Nephron progenitor cell (in vitro differentiated cells): ENCODE measurements at places on chromosomes 3 and 15.

- peaks cover 4% of the 10 kb centered on the region for H3K27me3 ChIP-seq
- DNase-seq, result no peak
- H3K27ac ChIP-seq, result no peak overlapping the region
- H3K4me1 ChIP-seq, result no peaks in the 10 kb centered on the region
Observed at GRCh38 chr15:52351206-52351908, 55.8 kb upstream of the MYO5C start.

DNA sequence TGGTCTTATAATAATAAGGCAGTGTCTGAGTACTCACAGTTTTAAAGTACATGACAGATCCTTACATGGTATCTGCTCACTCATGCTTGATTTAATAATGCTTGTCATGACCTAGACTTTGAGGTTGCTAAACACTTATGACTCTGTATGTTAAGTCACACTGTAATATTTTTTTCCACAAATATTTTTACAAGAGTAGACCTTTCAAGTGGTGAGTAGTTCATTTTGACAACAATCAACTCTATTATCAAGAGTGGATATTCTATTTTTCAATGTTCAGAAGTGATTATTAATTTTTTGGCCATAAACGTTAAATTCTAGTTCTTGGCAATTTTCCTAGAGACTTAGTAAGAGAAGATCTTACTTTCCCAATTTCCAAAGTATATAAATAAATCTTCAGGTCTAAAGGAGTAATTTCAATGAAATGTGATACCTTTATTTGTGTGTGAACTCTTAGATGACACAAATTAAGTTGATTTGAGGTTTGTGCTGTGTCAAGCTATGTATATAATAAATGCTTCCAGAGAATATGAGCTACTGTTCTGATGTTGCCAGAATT, 104.5 kb downstream of the NLGN1 start:
- no peaks in the 10 kb centered on the region for H3K4me1 ChIP-seq
- H3K27me3 ChIP-seq, result no peaks in the 10 kb centered on the region
- H3K27ac ChIP-seq, result no peak overlapping the region
- H3K36me3 ChIP-seq, result no peaks in the 10 kb centered on the region
- DNase-seq, result no peak

GRCh38 chr3:193145248-193145647, 95.8 kb upstream of the PLAAT1 start:
- DNase-seq, result no peak
- H3K27me3 ChIP-seq, result peaks cover 16% of the 10 kb centered on the region
- no peak overlapping the region for H3K27ac ChIP-seq
- H3K4me3 ChIP-seq, result no peak overlapping the region
- no peaks in the 10 kb centered on the region for H3K36me3 ChIP-seq

DNA sequence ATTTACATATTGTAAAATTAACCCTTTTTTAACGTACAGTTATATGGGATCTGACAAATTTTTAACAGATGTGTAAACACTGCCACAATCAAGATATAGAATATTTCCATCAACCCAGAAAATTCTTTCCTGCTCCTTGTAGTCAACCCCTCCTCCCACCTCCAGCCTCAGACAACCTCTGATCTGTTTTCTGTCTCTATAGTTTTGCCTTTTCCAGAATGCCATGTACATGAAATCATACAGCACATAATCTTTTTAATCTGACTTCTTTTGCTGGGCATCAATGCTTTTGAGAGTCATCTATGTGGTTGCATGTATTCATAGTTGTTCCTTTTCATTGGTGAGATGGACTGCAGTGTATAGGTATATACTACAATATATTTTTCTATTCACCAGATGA, 153.0 kb downstream of the SMAD6 start:
- H3K36me3 ChIP-seq, result no peaks in the 10 kb centered on the region
- DNase-seq, result no peak
- no peak overlapping the region for H3K4me3 ChIP-seq
- H3K27me3 ChIP-seq, result peaks cover 19% of the 10 kb centered on the region

DNA sequence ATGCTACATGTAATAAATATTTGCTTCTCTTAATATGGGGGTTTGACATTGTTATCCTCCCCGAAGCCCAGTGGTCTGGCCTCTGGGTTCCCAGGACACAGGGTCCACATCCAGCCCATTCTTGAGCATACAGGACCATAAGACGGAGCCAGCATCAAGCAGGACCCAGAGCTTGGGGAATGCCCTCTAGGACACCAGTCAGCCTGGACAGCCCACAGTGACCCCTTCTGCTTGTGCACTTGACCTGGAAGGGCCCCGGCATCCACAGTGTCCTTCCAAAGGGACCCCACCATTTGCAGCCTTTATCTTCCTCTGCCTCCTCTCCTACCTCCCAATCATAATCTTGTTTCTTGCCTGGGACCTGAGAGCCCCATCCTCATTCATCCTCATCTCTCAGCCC, 46.2 kb upstream of the IREB2 start:
- H3K4me1 ChIP-seq, result peaks cover 26% of the 10 kb centered on the region
- no peaks in the 10 kb centered on the region for H3K36me3 ChIP-seq
- peaks cover 39% of the 10 kb centered on the region for H3K27me3 ChIP-seq
- H3K4me3 ChIP-seq, result no peak overlapping the region
- no peak overlapping the region for H3K27ac ChIP-seq

GRCh38 chr15:51649659-51650521, 27.3 kb upstream of the DMXL2 start:
- DNase-seq, result peak; percentile 18
- peaks cover 9% of the 10 kb centered on the region for H3K27me3 ChIP-seq
- H3K36me3 ChIP-seq, result no peaks in the 10 kb centered on the region
- H3K4me3 ChIP-seq, result no peak overlapping the region

GRCh38 chr15:31932576-31932975, 97.7 kb upstream of the CHRNA7 start:
- peaks cover 7% of the 10 kb centered on the region for H3K27me3 ChIP-seq
- no peak for DNase-seq
- H3K4me1 ChIP-seq, result no peaks in the 10 kb centered on the region
- no peak overlapping the region for H3K27ac ChIP-seq

- peaks cover 75% of the 10 kb centered on the region for H3K4me1 ChIP-seq
- peaks cover 1% of the 10 kb centered on the region for H3K36me3 ChIP-seq
- H3K27ac ChIP-seq, result peak overlapping the region; percentile 66
- H3K27me3 ChIP-seq, result peaks cover 3% of the 10 kb centered on the region
- DNase-seq, result peak; percentile 16
Observed at GRCh38 chr3:150344079-150344759, 63.9 kb upstream of the TSC22D2 start.

DNA sequence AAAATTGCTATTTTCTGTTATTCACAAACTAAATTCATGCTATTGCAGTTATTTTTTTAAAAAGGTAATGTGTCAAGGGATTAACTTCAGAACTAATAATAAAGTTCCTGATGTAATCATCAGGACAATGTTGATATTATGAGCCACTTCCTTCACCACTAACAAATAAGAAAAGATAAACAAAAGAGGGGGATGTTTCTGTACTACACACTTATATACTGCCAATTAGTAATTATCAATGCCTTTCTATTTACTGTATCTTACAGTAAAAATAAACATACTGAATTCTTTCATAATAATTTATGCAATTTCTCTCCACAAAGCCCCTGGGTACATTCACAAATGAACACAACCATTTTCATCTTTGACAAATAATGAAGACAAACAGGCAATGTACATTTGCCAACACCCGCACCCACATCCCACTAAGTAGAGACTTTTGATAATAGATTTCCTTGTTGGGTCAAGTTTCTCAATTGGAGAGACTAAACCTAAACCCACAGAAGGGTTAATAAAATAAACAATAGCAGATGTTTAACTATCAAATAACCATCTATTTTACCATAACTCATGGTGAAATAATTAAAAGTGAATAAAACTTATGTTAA, 3.7 kb downstream of the CBLB start:
- no peak for DNase-seq
- no peak overlapping the region for H3K27ac ChIP-seq
- no peaks in the 10 kb centered on the region for H3K27me3 ChIP-seq
- peaks cover 46% of the 10 kb centered on the region for H3K4me1 ChIP-seq
- peaks cover 23% of the 10 kb centered on the region for H3K36me3 ChIP-seq

- DNase-seq, result no peak
- H3K27ac ChIP-seq, result no peak overlapping the region
- H3K27me3 ChIP-seq, result peaks cover 8% of the 10 kb centered on the region
- no peaks in the 10 kb centered on the region for H3K4me1 ChIP-seq
Observed at GRCh38 chr3:159947220-159947619, 41.4 kb upstream of the IL12A start.

DNA sequence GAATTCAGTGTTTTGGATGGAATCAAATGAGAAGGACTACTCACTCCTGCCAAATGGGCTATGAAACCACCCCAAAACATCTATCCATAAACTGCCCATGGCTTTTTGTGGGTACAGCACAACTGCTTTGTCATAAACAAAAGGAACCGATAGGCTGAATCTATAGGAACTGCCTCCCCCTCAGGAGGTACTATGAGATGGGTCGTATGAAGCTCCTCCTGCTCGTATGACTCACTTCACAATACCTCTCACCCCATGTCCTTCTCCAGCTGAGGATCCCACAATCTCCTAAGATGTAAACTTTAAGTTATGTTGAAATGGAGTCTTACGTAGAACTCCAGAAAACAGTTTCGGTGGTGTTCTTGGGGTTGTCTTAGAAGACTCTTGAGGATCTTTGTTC, 129.9 kb upstream of the SAMMSON start:
- H3K36me3 ChIP-seq, result no peaks in the 10 kb centered on the region
- DNase-seq, result no peak
- H3K4me1 ChIP-seq, result peaks cover 26% of the 10 kb centered on the region
- H3K27ac ChIP-seq, result no peak overlapping the region

- H3K4me1 ChIP-seq, result peaks cover 17% of the 10 kb centered on the region
- no peak overlapping the region for H3K4me3 ChIP-seq
- H3K36me3 ChIP-seq, result no peaks in the 10 kb centered on the region
Observed at GRCh38 chr3:129413687-129414506, 14.5 kb downstream of the EFCAB12 start.

- H3K27ac ChIP-seq, result no peak overlapping the region
- H3K27me3 ChIP-seq, result no peaks in the 10 kb centered on the region
- H3K36me3 ChIP-seq, result peaks cover 11% of the 10 kb centered on the region
Observed at GRCh38 chr3:25581335-25581734, 83.4 kb downstream of the TOP2B start.

DNA sequence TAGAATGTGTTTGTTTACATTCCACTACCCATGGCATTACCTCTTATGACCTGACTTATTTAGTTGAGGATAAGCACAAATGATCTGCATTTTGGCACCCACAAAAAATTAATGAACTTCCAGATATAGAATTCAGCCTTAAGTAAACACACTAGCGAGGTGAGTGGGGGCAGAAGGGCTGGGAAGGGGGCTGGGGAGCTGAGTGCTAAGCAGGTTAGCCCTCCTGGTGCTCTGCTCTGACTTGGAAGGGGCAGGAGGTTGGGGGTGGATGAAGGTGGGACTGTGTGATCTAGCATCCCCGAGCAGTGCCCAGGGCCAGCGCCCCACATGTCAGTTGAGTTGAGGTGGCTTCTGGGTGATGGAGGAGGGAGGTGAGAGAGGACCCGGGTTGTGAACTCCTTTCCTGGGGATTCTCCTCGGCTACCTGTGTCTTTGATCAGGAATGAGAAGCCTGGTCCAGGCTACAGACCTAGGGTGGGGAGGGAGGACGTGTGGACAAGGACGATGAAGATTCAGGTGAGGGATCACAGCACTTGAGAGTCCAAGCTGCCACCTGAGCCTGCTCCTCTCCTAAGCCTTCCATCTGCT, 178.6 kb upstream of the SMAD3 start:
- peaks cover 8% of the 10 kb centered on the region for H3K36me3 ChIP-seq
- peaks cover 3% of the 10 kb centered on the region for H3K27me3 ChIP-seq
- peaks cover 27% of the 10 kb centered on the region for H3K4me1 ChIP-seq
- no peak overlapping the region for H3K4me3 ChIP-seq
- no peak overlapping the region for H3K27ac ChIP-seq
- no peak for DNase-seq

- no peaks in the 10 kb centered on the region for H3K36me3 ChIP-seq
- no peaks in the 10 kb centered on the region for H3K27me3 ChIP-seq
- DNase-seq, result no peak
- H3K27ac ChIP-seq, result peak overlapping the region; percentile 85
- H3K4me1 ChIP-seq, result peaks cover 12% of the 10 kb centered on the region
- H3K4me3 ChIP-seq, result no peak overlapping the region
Observed at GRCh38 chr3:49255718-49256511, 21.1 kb downstream of the C3orf62 start.

DNA sequence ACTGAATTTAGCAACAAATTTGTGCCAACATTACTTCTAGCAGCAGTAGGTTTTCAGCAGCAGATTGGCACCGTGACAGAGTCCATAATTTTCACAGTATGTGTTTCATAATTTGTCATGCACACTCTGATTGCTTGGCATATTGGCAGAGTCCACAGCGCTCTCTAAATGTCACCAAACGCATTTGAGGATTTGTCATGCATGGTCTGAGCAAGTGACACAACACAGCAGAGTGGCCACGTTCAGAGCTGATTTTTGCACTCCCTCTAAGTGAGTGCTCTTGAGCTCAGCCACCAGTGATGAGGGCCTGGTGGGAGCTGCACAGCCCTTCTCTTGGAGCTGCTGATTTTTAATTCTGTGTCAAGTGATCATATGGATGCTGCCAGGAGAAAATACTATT, 1270.8 kb downstream of the ROBO1 start:
- H3K27ac ChIP-seq, result no peak overlapping the region
- H3K4me3 ChIP-seq, result no peak overlapping the region
- no peaks in the 10 kb centered on the region for H3K36me3 ChIP-seq
- H3K27me3 ChIP-seq, result no peaks in the 10 kb centered on the region

GRCh38 chr3:172152874-172153273, 113.5 kb downstream of the FNDC3B start:
- H3K36me3 ChIP-seq, result peaks cover 4% of the 10 kb centered on the region
- no peak overlapping the region for H3K4me3 ChIP-seq
- H3K27ac ChIP-seq, result peak overlapping the region; percentile 96
- DNase-seq, result no peak

DNA sequence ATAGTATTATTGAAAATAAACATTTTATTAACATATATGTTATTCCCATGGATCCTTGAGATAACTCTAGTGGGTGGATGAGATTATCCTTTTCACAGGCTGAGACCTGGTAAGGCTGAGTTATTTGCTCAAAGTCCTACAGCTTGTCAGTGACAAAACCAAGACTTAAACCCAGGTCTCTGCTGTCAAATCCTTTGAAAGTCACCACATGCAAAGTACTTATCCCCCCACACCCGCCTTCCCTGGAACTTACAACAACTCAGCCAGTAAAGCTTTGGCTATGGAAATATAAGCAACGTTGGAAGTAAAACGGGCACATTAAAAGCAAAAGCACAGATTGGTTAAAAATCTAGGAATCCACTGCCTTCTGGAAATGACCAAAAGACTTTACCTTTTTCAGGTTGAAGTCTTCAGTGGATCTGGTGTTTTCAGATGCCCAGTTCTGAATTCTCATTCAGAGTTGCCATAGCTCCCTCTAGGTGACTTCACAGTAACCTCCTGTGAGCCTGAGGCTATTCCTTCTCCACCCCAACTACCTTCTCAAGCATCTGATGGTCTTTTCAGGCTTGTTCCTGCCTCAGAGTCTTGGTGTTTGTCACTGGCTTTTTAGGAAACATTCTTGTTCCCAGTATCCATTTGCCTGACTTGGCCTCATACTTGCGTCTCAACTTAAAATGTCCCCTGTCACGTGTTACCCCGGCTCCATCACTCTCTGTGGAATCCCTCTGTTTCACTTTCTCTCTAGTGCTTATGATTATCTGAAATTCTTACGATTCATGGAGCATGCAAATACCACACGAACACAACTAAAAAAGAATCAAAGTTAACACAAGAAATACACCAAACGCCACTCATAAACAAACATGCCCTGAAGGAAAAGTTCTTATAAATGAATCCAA, 131.2 kb downstream of the MAGI1 start:
- H3K27ac ChIP-seq, result no peak overlapping the region
- no peaks in the 10 kb centered on the region for H3K27me3 ChIP-seq
- no peak for DNase-seq
